Breast epithelium (tissue), 4 donors: ENCODE measurements at places on chromosomes 2 and 18.

DNA sequence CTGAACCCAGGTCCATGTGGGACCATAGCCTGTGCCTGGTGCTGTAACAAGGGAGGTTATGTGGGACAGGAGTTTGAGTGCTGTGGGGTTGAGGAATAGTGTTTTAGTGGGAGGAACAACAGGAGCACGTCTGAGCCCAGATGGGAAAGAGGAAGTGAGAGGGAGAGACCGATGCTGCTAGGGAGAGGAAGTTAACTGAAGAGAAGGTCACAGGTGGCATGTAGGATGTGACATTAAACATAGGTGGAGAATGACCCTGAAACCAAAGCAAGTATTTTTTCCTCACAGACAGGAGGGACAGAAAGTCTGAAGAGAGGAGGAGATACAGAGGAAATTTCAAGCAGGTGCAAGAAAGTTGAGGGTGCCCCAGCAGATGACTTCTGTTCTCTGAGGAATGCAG is 87.8 kb downstream of the ACOXL start:
- no peak for DNase-seq

DNA sequence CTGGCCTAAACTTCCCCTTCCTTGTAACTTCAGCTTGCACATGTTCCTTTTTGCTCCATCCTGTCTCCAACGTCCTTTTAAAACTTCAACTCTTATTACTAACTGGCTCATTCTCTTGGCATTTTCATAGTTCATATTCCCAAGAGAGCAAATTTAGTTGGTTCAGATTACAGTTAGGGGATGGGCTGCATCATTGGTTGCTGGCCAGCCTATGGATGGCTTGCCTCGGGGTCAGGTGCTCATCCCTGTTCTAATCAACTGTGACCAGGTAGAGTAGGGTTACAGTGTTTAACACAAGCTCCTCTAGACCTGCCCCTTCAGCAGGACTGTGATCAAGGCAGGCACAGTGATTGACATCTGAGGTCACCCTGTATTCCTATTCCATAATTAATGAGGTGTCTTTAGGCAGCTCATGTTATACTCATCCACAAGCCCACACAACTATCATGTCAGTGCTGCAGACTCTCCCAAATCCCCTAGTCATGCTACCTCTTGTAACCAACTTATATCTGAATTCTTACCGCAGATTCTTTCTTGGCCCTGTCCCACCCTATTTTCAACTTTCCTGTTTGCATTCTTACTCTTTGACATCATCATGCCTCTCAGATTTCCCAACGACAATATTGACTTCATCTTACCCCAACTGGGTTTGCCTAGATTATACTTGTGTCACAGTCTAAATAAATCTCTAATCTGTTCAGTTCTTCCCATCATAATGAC is 293.3 kb downstream of the MTX2 start:
- DNase-seq: no peak

DNA sequence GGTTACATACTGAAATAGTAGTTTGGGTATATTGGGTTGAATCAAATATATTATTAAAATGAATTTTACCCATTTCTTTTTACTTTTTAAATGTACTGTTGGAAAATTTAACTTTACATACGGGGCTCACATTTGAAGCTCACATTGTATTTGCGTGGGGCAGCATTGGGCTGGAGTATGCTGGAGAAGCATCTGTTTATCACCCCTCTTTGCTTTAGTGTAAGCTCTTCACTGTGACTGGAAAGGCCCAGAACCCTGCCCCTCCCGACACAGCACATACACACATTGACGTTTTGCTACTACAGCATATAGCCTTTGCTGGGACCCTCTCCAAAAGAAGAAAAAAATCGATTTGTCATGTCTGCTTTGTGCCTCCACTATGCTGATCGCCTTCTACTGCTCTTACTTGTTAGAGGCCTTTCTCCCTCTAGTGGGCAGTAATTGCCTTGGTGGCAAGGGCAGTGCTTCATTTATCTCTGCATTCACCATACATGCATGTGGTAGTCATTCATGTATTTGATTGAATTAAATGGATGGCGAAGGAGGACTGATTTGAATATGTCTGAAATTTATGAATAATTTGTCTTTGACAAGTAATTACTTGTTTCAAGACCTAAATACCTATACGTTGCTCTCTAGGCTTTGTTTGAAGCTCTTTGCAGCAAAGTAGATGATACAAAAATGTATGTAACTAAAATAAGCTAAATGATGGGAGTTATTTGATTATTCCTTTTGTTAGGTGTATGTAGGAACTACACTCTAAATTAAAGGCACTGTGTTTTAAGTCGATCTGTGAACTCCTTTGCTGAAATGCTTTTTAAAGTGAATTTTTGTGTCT is 37.4 kb downstream of the VAPA start:
- no peak for DNase-seq

DNA sequence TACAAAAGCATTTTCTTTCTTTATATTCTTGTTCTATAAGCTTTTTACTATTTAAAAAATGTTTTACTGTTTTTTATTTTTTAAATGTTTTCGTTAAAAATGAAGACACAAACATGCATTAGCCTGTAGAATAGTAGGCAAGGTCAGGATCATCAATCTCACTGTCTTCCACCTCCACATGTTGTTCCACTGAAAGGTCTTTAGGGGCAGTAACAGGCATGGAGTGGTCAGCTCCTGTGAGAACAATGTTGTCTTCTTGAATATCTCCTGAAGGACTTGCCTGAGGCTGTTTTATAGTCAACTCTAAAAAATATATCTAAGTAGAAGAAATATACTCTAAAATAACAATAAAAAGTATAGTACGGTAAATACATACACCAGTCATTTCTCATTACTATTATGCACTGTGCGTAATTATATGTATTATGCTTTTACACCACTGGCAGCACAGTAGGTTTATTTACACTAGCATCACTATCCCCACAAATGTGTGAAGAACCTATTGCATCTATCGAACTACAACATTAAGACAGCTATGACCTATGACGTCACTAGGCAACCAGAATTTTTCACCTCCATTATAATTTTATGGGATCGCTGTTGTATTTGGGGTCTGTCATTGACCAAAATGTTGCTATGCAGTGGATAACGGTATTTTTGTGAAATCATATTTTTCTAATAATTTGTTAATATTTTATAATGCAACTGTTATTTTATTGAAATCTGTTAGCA is 764.3 kb downstream of the METTL4 start:
- no peak for DNase-seq

DNA sequence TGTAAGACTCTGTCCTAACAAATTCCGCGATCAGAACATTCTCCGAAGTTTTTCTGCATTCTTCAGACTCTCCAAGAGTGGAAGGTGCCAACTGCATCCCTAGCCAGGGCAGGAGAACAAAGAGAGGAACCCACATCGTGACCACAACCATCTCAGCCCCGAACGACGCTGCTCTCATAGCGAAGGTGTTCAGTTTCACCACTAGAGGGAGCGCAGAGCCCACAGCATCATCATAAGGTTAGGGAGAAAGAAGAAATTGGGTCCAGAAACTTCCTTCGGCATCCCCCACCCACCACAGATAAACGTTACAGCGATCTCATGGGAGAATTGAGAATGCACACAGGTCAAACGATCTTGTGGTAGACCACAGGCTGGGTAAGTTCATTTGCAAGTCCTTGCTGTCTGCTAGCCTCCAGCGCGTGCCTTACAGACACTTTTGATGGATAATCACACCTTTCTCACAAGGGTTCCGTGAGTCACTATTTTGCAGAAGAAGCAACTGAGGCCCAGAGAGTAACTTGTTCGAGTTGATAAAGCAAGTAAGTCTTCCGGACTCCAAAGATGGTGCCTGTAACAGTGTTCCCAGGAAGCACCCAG is 53.7 kb upstream of the ARL4C start:
- no peak for DNase-seq

- DNase-seq: no peak
These were observed 224.5 kb upstream of the MGAT5 start for GRCh38 chr2:134029418-134029817.

GRCh38 chr2:26064846-26065245 is 31.0 kb downstream of the RAB10 start:
- DNase-seq: no peak

DNA sequence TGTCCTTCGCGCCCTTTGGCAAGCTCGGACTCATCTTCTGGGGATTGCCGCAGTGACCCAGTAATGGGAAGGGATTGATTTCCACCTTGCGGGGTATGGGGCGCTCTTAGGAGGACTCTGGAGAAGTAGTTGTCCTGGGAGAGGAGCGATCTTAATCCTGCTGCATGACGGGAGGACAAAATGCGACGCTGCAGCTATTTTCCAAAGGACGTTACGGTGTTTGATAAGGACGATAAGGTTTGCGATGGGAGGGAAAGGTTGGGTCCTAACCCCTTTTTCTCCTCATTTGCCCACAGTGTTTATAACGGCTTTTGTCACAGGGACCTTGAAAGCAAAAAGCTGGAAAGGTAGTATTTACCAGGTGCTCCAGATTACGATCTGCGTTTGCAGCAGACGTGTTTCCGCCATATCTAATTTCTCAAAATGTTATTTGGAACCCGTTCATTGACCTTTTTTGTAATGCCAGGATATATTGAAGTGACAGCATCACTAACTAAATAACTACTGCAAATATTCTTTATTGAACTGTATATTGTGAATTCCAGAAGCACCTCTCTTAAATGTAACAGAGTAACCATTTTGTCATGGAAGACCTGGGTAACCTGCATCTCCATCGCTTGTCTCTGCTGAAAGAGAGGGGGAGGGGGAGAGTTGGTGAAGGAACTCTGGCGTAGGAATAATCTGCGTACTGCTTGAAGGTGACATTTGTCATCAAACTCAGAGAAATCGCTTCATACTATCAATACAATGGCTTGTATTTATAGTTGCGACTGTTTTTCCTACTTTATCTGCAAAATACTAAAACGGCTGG is 590 bp downstream of the MDH1 start:
- DNase-seq: no peak
